NCI-H1930 (cell line): ENCODE measurements at places on chromosomes 11 and 22.

DNA sequence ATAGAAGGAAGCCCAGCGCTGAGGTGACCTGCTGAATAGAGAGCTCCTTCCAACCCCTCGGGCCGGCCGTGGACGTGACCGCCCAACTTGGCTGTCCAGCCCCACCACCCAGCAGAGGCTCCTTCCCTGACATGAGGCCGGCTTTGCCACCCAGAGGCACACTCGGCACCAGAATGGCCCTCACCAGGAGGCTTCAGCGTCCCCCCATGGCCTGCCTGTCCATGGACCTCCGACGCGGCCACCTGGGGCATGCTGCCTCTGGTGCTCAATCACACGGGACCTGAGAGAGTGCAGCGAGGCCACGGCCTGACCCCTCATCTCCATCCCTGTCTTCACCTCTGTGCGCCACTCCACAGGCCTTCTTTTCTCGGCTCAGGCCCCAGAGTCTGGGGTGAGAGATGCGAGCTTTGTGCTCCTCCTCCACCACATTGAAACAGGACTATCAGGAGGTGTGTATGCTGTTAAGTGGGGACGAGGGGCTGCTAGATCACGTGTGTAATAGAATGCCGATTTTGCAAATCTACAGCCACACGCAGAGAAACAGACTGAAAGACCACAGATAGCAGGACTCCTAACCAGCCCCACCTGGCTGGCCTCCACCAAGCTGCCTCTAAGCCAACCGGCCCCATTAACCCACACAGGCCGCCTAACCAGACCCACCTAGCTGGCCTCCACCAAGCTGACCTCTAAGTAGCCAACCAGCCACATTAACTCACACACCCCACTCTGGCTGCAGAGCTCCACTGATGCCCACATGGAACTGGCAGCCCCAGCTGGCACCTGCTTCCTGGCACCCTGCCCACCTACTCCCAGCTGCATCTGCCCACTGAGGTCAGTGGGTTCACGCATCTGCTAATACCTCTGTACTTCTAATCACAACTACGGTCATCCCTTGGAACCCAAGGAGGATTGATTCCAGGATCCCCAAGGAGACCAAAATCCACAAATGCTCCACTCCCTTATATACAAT is 20.7 kb downstream of the LINC01488 start:
- no peak for DNase-seq

GRCh38 chr11:123672568-123672967 is 18.1 kb upstream of the SCN3B start:
- no peak for DNase-seq

DNA sequence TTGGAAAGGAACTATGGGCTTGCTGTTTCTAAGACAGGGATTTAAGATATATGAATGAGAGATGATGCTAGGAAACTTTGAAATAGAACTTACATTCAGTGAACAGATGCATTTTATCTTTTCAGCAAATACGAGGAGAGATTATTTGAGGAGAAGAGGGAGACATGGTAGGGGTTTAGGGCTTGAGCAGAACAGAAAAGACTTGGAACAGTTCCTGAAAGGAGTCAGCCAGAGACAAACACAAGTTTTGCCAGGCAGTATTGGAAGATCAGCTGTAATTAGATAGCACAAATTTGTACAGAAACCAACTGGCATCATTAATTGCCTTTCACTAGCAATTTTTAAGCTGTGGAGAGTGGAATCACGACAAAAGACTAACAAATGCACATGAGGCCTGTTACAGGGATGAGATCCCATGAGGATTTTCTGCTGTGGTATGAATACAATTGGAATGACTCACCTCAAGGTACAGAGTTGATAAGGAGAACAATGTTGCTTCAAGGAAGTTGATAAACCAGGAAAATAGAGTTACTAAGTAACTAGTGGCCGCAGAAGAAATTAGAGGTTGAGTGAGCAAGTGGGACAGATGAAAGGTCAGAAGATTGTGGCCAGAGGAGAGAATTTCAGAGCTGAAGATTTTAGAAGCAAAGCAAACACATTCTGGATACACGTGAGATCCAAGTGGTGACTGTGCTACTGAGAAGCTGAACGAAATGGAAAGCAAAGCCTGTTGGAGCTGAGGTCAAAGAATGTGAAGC is 67.9 kb downstream of the CYB5R2 start:
- no peak for DNase-seq

DNA sequence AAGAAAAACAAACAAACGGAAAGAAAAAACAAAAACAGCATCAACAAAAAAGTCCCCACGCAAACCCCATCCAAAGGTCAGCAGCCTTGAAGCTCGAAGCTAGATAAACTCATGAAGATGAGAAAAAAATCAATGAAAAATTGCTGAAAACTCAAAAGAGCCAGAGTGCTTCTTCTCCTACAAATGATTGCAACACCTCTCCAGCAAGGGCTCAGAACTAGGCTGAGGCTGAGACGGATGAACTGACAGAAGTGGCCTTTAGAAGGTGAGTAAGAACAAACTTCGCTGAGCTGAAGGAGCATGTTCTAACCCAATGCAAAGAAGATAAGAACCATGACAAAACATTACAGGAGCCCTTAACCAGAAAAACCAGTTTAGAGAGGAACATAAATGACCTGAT is 18.4 kb upstream of the FTH1 start:
- no peak for DNase-seq

GRCh38 chr22:42892156-42892555 is 35.1 kb upstream of the ARFGAP3 start:
- DNase-seq, result no peak

DNA sequence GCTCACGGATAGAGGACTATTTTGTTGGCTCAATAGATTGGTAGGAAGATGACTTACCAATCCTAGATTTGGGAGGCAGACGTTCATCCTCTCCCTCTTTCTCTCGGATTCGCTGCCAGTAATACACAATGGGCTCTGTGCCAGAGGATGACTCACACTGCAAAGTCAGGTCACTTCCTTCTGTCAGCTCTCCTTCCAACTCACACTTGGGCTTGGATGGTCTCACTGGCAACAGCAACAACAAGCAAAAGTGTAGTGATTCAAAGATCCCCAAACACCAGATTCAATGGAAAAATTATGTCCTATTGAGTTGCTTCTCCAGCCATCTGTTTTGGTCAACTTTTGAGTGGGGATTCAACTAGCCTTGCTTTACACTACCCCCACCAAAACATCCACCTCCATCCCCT is 21.7 kb upstream of the HSPA8 start:
- no peak for DNase-seq

GRCh38 chr11:102653744-102654291 is 28.7 kb upstream of the MMP20 start:
- no peak for DNase-seq

DNA sequence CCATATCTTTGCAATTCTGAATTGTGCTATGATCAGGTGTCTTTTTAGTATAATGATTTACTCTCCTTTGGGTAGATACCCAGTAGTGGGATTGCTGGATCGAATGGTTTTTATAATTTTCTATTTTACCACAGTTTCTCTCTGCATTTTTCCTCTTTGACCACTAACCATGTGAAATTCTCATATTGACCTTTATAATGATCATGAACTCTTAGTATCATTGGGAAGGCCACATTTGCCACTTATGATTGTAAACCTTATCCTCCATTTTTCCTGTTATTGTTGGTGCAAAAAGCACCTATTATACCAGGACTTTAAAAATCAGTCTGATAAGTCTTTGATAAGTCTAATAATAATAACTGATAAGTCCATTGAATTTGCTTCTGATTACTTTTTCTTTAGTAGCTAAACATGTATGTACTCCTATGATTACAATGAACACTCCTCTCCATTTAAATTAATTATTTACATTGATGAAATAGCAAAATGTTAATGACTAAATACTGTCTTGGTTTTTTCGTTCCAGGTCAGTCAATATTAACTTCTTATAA is 9.6 kb downstream of the NEAT1 start:
- no peak for DNase-seq

DNA sequence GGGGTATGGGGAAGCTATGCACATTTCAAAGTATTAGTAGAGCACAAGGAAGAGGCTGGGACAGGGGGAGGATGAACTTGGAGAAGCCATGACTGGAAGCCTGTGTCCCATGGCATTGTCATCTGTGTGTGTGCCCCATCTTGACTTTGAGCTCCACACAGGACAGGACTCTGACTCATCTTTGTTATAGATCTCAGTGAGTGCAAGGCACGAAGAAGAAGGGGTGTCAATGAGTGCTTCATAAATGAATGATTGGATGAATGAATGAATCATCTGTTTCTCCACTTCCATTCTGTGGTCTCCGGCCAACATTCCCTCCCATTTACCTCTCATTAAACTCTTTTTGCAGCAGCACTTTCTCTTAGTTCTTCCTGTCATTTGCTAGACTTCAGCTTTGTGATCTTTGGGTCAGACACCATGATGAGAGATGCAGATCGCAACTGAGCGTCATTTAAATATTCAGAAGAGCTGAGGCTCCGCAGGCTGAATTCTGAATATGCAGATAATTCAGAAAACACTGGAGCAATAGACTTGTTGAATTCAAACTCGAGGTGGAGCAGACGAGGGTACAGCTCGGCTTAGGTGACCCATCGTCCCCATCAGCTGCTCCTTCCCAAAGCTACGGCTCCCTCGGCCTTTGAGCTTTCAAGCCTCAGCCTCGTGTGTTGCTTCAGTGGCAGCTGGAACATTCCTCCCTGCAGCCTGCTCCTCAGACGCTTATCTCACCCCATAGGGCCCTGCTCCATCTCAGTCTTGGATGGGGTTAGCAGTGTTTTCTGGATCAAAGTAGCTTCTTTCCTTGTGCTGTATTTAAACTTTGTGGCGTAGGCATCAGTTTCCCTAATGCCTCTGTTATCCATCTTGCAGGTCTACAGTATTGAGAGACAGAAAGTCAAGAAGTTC is 30.8 kb downstream of the APOL3 start:
- no peak for DNase-seq

DNA sequence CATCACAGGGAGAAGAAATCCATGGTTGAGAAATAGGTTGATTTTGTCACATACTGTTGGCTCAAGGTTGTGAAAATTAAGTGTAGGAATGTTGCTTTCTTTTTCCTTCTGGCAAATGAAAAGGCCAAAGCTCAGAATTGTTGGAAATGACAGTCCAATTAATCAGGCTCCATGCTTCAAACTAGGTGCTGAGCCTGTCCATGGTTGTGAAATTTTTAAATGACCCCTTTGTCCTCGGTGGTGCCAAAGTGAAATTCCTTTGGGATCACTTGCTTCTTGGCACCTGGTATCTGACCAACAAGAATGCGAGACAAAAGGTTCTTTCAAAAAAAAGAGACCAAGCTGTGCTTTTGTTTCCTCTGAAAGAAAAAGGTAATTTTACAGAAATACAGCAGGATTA is 451.9 kb downstream of the ETS1 start:
- no peak for DNase-seq

DNA sequence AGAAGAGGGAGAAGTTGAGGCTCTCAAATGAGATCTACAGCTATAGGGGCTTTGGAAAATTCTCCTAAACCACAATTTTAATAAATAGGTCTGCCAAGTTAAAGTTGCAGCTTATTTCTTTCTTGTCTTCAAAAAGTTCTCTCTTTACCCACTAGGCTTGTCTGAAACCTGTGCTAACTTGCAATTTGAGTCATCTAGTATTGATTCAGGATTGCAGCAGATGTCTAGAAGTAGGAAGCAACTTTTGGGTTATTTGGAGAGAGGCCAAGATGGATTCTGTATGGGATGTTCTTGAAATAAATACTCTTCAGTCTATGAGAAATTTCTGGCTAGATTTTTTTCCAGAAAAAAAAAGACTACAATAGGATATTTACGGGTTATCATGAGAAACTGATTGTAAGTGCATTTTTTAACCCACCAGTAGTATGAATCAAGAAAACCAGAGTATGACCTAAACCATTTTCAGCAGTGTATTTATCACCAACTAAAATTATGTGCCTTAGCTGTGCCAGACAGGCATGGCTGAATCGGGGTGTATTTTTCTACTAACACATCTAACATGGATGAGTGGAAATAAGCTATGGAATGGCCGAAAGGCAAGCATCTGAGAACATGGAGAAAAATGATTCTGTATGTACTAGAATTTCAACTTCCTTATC is 4.9 kb upstream of the RAB38 start:
- no peak for DNase-seq

GRCh38 chr11:76770642-76771445 is 12.3 kb upstream of the TSKU start:
- no peak for DNase-seq

GRCh38 chr11:38824573-38824972 is 2226.5 kb upstream of the RAG2 start:
- no peak for DNase-seq

- no peak for DNase-seq
Observed at GRCh38 chr22:37824674-37825641, 1.8 kb downstream of the GALR3 start.

GRCh38 chr22:19664406-19664805 is 49.9 kb upstream of the SEPTIN5 start:
- no peak for DNase-seq

DNA sequence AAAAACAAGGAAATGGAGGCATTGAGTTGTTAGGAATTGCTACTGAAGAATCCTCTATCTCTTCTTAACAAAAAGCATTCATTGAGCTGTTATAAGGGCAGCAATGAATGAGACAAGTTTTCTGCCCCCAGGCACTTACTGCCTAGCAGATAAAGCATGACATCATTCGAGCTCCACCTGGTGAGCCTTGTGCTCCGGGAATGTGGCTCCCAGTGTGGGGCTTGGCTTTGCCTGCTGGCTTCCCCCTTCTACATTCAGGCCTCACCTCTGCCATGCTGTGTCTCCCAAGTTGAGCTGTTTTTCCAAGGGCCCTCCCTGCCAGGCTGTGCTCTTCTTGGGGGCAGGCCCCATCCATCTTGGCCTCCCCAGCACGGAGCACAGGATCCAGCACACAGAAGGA is 56.9 kb upstream of the EIF3D start:
- no peak for DNase-seq

GRCh38 chr11:4921796-4922195 is 2.3 kb downstream of the OR51G1 start:
- no peak for DNase-seq

- no peak for DNase-seq
Observed at GRCh38 chr11:7582338-7582985, 68.7 kb downstream of the PPFIBP2 start.

DNA sequence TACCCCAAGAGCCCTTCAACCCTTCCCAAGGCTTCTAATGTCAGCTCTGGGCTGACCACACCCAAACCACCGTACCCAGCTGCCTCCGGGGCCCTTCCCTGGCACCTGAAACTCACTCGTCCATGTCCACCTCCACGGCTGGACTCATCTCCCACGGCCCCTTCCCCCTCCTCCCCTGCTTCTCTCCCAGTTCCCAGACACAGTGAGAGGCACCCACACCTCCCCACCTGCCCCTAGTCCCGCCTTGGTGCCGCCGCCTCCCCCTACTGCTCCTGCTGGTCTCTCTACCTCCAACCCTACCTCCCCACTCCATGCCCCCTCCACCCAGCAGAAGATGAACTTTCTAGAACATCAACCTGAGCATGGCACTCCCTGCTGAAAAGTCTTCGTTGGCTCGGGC is 39.5 kb downstream of the ELFN2 start:
- DNase-seq, result no peak

- no peak for DNase-seq
Observed at GRCh38 chr22:23179381-23180299, 669 bp upstream of the BCR start.
